ENCODE measurements at places on chromosomes 12 and 14.
A peak's percentile ranks its signal among the peaks of the same experiment; 100 is the strongest.

DNA sequence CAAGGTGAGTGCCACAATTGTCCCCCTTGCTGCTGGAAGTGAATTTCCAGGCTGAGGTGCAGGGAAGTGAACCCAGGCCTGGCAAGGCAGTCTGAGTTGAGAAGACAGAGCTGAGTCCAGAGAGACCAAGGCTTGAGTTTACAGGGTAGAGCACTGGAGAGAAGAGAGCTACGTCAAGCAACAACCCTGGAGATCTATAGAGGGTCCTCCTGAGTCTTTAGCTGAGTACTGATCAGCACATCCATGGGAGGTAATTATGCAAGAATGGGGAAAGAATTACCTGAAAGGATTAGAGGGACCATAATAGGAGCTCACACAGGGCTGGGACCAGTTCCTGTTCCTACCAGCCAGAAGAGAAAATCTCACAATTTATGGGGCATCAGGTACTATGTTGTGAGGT is 190.7 kb downstream of the NEDD1 start:
- DNase-seq, result no peak

- DNase-seq, result no peak
These were observed 453.4 kb downstream of the TMTC2 start for GRCh38 chr12:83140135-83140534.

DNA sequence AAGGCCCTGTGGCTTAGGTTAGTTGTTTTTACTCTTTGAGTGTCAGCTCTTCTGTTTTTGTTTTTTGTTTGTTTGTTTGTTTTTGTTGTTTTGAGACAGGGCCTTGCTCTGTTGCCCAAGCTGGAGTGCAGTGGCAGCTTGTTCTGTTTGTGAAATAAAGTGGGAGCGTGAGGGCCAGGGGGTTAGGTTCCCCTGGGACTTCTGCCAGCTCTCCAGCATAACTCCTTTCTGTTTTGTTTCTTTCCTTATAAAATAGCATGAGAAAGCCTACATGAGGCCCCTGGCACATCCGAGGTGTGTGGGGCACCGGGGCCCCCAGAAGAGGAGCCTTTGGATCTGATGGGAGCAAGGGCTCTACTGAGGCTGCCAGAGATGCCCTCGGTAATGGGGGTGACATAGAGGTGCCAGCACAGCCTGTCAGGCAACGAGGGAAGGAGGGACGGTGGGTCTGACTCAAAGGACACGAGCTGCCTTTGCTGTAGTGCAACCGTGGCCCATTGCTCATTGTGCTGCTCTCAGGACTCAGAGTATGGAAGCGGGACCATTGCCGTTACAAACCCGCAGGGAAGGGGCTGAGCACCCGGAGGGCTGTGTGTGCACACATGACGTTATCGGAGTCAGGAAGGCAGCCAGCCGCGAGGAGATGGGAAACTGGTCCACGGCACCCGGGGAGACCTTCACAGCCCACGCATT is 9.1 kb upstream of the SERPINA11 start:
- peak; percentile 32 for DNase-seq

- DNase-seq, result no peak
These were observed 1.1 kb upstream of the USP15 start for GRCh38 chr12:62258941-62259630.

DNA sequence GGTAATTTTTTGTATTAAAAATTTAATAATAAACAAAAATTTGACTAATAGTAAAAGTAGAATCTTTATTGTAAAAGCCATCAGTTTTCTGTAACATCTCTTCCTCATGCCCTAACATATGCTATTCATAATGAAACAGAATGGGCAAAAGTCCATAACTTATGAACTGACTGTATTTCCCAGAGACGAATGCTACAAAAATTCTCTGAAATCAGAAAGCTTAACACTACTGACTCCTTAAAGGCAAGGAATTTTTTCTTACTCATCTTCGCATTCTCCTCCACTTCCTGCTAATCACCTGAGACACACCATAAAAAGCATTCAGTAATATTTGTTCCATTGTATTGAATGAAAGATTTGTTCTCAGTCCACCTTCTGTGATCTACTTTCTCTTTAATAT is 17.6 kb downstream of the MON2 start:
- no peak for DNase-seq

DNA sequence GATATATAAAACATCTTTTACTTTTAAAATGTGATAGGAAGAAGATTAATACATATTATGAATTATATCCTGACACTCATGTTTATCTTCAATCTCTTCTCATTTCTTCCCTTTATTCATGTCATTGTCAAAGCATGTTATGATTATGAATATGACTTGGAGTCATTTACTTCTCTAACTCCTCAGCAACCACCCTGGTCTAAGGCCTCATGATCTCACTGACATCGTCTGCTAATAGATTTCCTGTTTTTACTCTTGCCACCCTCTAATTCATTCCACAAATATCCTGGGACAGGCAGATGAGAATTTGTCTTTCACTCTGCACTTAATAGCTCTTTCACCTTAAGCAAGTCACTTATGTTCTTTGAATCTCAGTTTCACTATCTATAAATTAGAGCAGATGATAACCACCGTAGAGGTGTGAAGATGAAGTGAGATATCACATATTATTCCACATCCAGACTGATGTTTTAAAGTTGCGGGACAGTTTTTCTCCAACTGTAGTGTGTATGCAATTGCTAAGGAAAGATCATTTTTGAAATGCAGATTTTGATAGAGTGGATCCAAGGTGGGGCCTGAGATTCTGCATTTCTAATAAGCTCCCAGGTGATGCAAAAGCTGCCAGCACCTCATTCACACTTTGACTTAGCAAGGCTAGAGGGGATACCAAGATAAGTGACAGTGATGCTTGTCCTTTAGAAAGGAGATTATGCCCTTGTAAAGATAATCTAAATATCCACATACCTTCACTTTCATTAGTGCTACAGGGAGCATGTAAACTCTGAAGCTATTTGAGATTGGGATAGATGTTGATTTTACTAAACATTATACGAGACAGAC is 3.3 kb upstream of the IAPP start:
- DNase-seq, result no peak

DNA sequence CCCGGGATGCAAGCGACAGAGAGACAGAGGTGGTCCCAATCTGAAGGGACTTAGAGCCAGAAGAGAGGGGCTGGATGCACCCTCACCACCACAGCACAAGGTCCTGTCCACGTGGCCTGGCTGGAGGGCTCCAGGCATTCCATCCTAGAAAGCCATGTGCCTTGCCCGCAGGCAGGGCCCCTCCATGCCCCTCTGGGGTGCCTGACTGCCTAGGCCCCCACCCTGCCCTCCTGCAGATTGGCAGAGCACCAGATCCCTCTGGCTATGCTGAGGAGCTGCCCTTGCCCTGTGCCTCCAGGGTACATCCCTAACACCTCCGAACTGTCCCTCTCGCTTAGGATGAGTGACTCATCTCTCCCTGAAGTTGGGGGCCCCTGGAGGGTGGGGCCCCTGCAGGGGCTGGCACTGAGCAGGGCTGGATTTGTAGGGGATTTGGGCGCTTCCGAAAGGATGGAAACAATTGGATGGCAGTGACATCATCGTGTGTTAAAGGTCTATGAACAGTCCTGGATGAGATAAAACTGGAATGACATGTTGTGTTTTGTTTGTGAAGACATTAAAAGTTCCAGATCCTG is 50.9 kb downstream of the CHGA start:
- no peak for DNase-seq

DNA sequence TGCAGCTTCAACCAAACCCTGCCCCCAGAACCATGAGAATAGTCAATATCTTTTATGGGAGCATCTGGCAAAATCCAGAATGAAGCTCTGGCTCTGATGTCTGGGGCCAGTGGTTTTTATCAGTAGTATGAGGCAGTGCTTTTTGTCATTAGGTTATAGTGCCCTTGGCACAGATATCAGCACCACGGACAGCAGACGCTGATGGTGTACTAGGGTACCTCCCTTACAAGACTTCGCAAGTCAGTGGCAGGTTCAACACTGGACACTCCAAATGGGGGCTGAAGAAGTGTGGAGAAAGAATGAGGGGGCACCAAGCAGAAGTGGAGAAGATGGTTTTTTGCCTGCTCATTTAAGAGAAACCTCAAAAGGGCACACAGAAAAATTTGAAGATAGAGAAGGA is 68.2 kb upstream of the E2F7 start:
- DNase-seq, result peak; percentile 39

- DNase-seq, result no peak
These were observed 56.2 kb downstream of the NELL2 start for GRCh38 chr12:44819884-44820283.

DNA sequence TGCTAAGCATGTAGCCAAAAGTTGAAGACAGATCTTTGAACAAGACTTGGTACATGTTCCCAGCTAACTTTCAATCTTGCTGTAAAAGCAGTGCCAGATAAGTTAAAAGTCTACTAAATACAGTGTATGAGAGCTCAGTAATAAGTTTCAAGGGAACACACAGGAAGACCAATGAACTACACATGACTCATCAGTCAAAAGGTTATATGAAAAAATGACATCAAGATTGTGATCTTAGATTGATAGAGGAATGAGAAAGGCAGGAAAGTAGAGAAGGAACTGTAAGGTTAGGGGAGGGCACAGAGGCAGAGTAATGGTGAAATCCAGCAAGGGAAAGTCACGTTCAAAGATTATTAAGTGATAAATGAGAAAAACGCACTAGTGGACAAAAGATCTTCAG is 249.9 kb upstream of the FLRT2 start:
- no peak for DNase-seq

- no peak for DNase-seq
These were observed 19.2 kb upstream of the PLEKHA5 start for GRCh38 chr12:19110221-19110940.

GRCh38 chr14:91270619-91271018 is 26.1 kb upstream of the GPR68 start:
- DNase-seq, result no peak

- DNase-seq, result no peak
These were observed 97.0 kb upstream of the GRIP1 start for GRCh38 chr12:66775871-66776270.

- DNase-seq, result no peak
These were observed 40.5 kb upstream of the MON2 start for GRCh38 chr12:62426089-62426488.

- DNase-seq, result no peak
These were observed 8.6 kb upstream of the USP15 start for GRCh38 chr12:62251609-62251958.

GRCh38 chr12:104249898-104250297 is 34.3 kb downstream of the TXNRD1 start:
- no peak for DNase-seq

DNA sequence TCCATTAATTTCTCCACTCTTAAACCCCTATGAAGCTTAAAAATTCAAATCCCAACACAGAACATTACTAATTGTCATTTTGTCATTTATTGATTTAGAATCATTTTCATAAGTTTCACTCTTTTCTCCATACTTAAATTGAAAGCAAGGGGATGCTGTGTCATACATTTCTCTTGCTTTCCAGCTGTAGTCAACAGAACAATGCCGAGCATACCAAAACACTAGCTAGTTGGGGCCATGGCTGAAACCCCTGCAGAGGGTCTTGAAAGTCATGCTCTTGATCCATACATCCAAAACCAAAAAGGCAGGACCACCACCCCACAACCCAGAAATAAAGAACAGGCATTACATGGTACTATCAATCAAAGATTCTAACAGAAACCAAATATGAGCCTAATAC is 9.0 kb downstream of the EXOC5 start:
- DNase-seq, result no peak

- DNase-seq, result no peak
These were observed 2.9 kb downstream of the NEK9 start for GRCh38 chr14:75123991-75124390.

GRCh38 chr12:25424211-25424731 is 128.8 kb downstream of the LMNTD1 start:
- DNase-seq, result no peak

- no peak for DNase-seq
These were observed 104.3 kb upstream of the MAX start for GRCh38 chr14:65206448-65207096.
